ENCODE measurements at places on chromosomes 1 and 21.

GRCh38 chr1:53765657-53766056 is 26.7 kb upstream of the GLIS1 start:
- no peak overlapping the region for H3K4me3 ChIP-seq
- no peaks in the 10 kb centered on the region for H3K27me3 ChIP-seq
- DNase-seq: no peak
- peaks cover 12% of the 10 kb centered on the region for H3K36me3 ChIP-seq

DNA sequence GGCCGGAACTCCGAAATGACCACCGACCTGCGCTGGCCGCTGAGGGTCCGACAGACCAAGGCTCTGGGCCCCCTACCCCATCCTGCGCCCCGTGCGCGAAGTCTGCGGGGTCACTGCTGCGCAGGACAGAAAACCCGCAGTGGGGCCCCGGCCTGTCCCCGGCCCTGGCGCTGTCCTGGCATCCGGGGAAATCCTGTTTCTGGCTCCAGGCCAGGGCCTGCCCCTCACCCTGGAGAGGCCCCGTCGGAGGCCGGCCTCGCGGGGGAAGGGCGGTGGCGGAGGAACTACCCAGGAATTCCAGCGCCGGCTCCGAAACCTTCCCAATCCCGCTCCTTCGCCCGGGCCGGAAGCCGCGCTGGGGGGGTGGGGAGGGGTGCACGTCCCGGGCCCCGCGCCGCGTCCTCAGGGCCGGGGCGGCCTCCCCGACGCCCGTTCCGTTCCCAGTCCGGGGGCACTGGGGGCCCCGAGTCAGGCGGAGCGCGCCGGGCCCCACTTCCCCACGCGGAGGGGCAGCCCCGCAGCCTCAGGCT is 77.0 kb downstream of the MORN1 start:
- H3K4me1 ChIP-seq: no peaks in the 10 kb centered on the region
- H3K4me3 ChIP-seq: peak overlapping the region; percentile 17
- H3K36me3 ChIP-seq: no peaks in the 10 kb centered on the region
- H3K27me3 ChIP-seq: no peaks in the 10 kb centered on the region

DNA sequence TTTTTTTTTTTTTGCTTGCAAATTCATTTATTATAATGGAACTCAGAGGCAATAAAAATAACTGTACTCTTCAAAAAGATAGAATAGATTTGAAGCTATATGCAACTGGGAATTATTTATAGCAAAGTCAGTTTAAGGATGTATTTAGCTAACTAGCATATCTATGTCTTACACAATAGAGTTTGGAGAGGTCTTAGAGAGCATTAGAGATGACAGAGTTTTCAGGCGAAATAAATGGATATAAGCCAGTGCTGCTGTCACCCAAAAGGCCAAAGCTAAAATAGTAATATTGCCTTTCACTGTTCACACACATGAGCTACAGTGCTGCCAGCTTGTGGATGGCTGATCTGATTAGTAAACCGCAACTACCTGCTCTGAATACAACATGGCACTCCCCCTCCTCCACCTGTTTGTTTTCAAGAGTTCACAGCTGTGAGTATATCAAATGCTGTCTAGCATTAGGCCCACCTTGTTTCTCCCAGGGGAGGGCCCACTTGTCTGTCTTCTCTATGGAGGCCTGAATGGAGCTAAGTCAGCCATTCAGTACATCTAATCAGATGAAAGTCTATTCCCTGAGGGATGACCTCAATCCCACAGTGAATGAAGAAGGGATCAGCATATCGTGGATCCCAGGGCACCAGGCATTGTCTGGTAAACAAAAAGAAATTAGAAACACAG is 25.2 kb upstream of the SSX2IP start:
- no peak for DNase-seq
- H3K36me3 ChIP-seq: no peaks in the 10 kb centered on the region
- H3K4me3 ChIP-seq: no peak overlapping the region
- no peak overlapping the region for H3K27ac ChIP-seq

DNA sequence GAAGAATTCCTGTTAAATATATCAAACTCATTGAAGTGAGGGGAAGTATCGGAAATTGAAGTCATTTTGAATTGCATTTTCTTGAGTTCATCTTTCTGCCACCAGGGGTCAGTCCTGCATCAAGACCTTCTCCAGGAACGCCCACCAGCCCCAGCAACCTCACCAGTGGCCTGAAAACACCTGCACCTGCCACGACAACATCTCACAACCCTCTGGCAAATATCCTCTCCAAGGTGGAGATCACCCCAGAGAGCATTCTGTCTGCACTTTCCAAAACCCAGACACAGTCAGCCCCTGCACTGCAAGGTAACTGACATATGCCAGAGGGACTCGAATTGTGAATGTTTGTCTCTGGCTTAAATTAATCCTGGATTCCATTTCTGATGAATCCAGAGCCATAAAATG is 22.8 kb upstream of the TARS2 start:
- H3K36me3 ChIP-seq: peaks cover 39% of the 10 kb centered on the region
- no peak overlapping the region for H3K27ac ChIP-seq
- H3K27me3 ChIP-seq: no peaks in the 10 kb centered on the region
- H3K4me1 ChIP-seq: no peaks in the 10 kb centered on the region
- H3K4me3 ChIP-seq: no peak overlapping the region

DNA sequence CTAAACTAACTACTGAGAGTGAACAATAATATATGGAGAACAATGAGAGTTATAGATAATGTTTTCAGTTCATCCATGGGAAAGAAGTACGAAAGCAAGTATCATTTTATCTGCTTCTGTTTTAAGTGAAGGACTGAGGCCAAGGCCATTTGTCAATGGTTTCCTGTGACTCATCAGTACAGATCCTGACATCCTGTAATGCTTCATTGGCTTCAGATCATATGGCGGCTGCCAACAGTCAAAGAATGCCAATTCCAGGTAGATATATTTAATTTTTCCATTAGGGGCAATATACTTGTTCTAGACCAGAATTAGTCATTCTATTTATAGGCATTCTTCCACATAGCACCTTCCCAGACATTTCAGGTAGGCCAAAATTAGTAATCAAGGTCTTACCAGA is 97.3 kb downstream of the USH2A start:
- DNase-seq: no peak
- no peak overlapping the region for H3K4me3 ChIP-seq
- no peaks in the 10 kb centered on the region for H3K4me1 ChIP-seq
- no peak overlapping the region for H3K27ac ChIP-seq
- H3K27me3 ChIP-seq: no peaks in the 10 kb centered on the region
- no peaks in the 10 kb centered on the region for H3K36me3 ChIP-seq

- no peak for DNase-seq
- no peaks in the 10 kb centered on the region for H3K27me3 ChIP-seq
- peaks cover 12% of the 10 kb centered on the region for H3K36me3 ChIP-seq
- H3K4me3 ChIP-seq: no peak overlapping the region
Observed at GRCh38 chr1:24486331-24487065, 16.1 kb upstream of the RCAN3 start.

GRCh38 chr1:212162635-212163034 is 122.6 kb upstream of the PPP2R5A start:
- H3K36me3 ChIP-seq: no peaks in the 10 kb centered on the region
- no peaks in the 10 kb centered on the region for H3K4me1 ChIP-seq
- H3K27ac ChIP-seq: no peak overlapping the region
- H3K4me3 ChIP-seq: no peak overlapping the region

DNA sequence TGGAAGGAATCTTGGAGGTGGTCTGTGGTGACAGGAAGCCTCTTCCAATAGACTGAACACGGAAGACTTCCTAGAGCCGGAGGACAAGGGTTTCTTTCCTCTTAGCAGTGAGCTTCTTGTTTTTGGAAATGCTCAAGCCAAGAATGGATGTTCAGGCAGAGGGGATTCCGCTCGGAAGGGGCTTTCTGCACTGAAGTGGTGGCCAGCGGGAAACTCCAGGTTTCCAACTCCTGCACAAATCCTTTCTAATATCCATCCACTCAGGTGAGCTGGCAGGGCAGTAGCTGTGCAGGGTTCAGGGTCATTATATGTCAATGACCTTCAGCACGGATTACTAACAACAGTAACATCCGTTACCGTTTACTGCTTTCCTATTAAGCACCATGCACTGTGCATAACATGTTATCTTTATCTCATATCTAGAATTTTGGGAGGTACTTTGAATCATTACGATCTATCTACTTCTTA is 573 bp upstream of the CPT2 start:
- H3K36me3 ChIP-seq: peaks cover 13% of the 10 kb centered on the region
- H3K4me3 ChIP-seq: peak overlapping the region; percentile 95
- no peak overlapping the region for H3K27ac ChIP-seq
- no peaks in the 10 kb centered on the region for H3K27me3 ChIP-seq
- peaks cover 2% of the 10 kb centered on the region for H3K4me1 ChIP-seq

DNA sequence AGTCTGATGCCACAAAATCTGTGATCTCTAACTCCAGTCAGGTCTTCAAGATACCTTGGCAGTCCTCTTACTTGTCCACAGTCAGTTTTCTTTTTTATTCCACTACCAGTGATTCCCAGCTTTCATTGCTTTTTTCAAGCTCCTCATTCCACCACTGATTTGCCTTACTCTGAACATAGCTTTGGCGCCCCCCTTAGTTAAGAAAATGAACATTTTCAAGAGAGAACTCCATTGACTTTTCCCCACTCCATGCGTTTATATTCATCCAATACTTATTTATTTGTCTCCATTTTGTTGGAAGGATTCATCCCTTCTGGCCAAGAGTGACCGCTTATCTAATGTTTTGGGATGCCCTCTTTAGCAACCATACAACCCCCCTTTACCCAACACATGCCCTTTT is 33.9 kb upstream of the IPO9 start:
- DNase-seq: no peak
- no peak overlapping the region for H3K27ac ChIP-seq
- no peaks in the 10 kb centered on the region for H3K27me3 ChIP-seq
- peaks cover 59% of the 10 kb centered on the region for H3K36me3 ChIP-seq
- no peaks in the 10 kb centered on the region for H3K4me1 ChIP-seq

- no peak for DNase-seq
- peaks cover 4% of the 10 kb centered on the region for H3K4me1 ChIP-seq
- no peaks in the 10 kb centered on the region for H3K27me3 ChIP-seq
- H3K36me3 ChIP-seq: no peaks in the 10 kb centered on the region
Observed at GRCh38 chr1:38790422-38791163, 69.0 kb downstream of the RRAGC start.

DNA sequence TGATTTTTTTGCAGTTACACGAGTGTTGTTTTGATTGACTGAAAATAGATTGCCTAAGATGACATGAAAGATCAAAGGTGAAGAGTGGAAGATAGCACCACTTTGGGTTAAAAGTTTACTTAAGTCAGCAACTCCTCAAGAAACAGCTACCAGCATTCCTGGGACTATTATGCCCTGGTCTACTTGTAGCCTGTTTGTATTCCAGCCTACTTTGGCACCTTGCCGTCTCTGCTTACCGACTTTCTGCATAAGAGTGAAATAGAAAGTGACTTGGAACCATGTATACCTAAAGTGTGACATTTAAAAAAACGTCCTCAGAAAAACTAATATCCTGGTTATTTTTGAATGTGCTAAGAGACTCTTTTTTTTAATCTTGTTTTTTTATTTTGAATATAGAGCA is 631.5 kb upstream of the PTBP2 start:
- H3K27ac ChIP-seq: no peak overlapping the region
- no peaks in the 10 kb centered on the region for H3K27me3 ChIP-seq
- H3K4me1 ChIP-seq: no peaks in the 10 kb centered on the region
- H3K4me3 ChIP-seq: no peak overlapping the region
- no peak for DNase-seq

GRCh38 chr1:47805921-47806361 is 191.2 kb downstream of the TRABD2B start:
- H3K4me1 ChIP-seq: no peaks in the 10 kb centered on the region
- DNase-seq: no peak
- H3K27me3 ChIP-seq: no peaks in the 10 kb centered on the region
- H3K4me3 ChIP-seq: no peak overlapping the region
- H3K36me3 ChIP-seq: no peaks in the 10 kb centered on the region

- H3K4me1 ChIP-seq: no peaks in the 10 kb centered on the region
- no peak overlapping the region for H3K4me3 ChIP-seq
- no peak overlapping the region for H3K27ac ChIP-seq
- DNase-seq: no peak
Observed at GRCh38 chr1:33169290-33170055, 12.4 kb downstream of the TRIM62 start.

- DNase-seq: no peak
- no peaks in the 10 kb centered on the region for H3K36me3 ChIP-seq
- H3K4me3 ChIP-seq: no peak overlapping the region
Observed at GRCh38 chr1:63936801-63937200, 163.0 kb downstream of the ROR1 start.

- H3K36me3 ChIP-seq: no peaks in the 10 kb centered on the region
- H3K4me1 ChIP-seq: peaks cover 4% of the 10 kb centered on the region
- no peak for DNase-seq
- no peaks in the 10 kb centered on the region for H3K27me3 ChIP-seq
Observed at GRCh38 chr1:64343823-64344190, 126.1 kb upstream of the CACHD1 start.

- no peaks in the 10 kb centered on the region for H3K27me3 ChIP-seq
- no peak for DNase-seq
- H3K4me3 ChIP-seq: peak overlapping the region; percentile 21
- H3K27ac ChIP-seq: no peak overlapping the region
Observed at GRCh38 chr1:205453466-205453865, 2.4 kb downstream of the BLACAT1 start.

- no peaks in the 10 kb centered on the region for H3K27me3 ChIP-seq
- H3K4me3 ChIP-seq: no peak overlapping the region
- H3K4me1 ChIP-seq: no peaks in the 10 kb centered on the region
Observed at GRCh38 chr1:240652549-240652948, 40.6 kb upstream of the GREM2 start.

DNA sequence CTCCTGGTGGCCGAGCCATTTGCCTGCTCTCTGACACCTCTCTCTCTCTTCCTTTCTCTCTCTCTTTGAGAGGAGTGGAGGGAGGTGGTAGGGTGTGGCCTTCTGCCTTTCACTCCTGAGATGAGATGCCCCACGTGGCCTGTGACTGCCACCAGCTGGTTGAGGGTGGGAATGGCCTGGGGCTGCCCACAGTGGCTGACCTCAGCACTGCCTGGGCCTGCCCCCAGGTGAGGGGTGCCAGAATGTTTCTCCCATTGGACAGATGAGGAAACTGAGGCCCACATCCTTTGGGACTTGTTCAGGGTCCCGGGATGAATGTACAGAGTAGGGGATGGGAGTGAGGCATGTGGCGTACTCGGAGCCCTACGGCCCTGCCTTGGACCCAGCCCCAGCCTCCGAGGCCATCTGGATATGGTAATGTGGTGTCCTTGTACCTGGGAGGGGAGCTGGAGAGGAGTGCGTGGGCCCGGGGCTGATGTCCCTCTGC is 12.7 kb upstream of the C1orf167 start:
- no peak overlapping the region for H3K27ac ChIP-seq
- H3K27me3 ChIP-seq: no peaks in the 10 kb centered on the region
- DNase-seq: peak; percentile 70
- H3K4me3 ChIP-seq: no peak overlapping the region
- no peaks in the 10 kb centered on the region for H3K4me1 ChIP-seq

- H3K27ac ChIP-seq: no peak overlapping the region
- no peaks in the 10 kb centered on the region for H3K27me3 ChIP-seq
- peaks cover 7% of the 10 kb centered on the region for H3K4me1 ChIP-seq
- no peaks in the 10 kb centered on the region for H3K36me3 ChIP-seq
- no peak for DNase-seq
Observed at GRCh38 chr1:39987869-39988268, 32.9 kb downstream of the MFSD2A start.

DNA sequence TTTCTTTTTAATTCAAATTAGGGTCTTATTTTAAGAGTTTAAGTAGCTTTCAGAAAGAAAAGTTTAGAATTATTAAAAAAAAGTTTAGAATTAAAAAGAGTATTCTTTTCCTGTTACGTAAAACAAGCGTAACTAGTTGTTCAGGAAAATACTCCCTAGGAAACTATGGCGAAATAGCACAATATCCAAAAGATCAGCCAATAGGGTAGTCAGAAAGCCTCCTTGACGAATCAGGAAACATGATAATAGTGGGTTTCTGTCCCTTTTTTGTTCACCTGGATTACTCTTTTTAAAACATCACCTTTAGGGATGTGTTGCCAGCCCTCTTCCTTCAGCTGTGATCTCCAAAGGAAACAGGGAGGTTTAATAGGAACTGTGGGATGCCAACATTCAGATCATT is 25.2 kb downstream of the S1PR1 start:
- no peaks in the 10 kb centered on the region for H3K36me3 ChIP-seq
- H3K27ac ChIP-seq: no peak overlapping the region
- DNase-seq: no peak
- H3K4me1 ChIP-seq: no peaks in the 10 kb centered on the region
- no peak overlapping the region for H3K4me3 ChIP-seq
